ENCODE measurements at places on chromosomes 2 and 18.

DNA sequence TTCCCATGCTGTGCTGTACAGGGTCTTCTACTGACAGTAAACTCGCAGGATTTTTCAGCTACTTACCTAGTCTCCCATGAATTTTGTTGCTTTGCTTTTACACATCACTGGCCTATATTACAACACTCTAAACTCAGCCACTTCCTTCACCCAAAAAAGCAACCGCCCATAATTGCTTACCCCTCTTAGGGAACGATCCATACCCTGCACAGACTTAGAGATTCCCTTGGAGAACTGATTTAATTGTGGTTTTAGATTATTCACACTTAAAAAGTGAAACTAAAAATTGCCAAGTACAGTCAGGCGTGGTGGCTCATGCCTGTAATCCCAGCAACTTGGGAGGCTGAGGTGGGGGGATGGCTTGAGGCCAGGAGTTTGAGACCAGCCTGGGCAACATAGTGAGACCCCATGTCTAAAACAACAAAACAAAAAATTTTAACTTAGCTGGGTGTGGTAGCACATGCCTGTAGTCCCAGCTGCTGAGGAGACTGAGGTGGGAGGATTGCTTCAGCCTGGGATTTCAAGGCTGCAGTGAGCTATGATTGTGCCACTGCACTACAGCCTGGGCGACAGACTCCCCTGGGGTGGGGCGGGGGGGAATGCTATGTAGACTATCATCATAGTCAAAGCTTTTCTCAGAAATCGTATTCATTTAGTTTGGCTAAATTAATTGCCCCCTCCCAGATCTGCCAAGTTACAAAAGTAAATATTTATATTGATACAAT lies 19.3 kb downstream of the MRPL30 start:
- no peak for DNase-seq

- DNase-seq = no peak
Observed at GRCh38 chr2:81194581-81194980, 890.0 kb upstream of the LRRTM1 start.

GRCh38 chr2:231413456-231413855 lies 17.9 kb downstream of the B3GNT7 start:
- DNase-seq = no peak

DNA sequence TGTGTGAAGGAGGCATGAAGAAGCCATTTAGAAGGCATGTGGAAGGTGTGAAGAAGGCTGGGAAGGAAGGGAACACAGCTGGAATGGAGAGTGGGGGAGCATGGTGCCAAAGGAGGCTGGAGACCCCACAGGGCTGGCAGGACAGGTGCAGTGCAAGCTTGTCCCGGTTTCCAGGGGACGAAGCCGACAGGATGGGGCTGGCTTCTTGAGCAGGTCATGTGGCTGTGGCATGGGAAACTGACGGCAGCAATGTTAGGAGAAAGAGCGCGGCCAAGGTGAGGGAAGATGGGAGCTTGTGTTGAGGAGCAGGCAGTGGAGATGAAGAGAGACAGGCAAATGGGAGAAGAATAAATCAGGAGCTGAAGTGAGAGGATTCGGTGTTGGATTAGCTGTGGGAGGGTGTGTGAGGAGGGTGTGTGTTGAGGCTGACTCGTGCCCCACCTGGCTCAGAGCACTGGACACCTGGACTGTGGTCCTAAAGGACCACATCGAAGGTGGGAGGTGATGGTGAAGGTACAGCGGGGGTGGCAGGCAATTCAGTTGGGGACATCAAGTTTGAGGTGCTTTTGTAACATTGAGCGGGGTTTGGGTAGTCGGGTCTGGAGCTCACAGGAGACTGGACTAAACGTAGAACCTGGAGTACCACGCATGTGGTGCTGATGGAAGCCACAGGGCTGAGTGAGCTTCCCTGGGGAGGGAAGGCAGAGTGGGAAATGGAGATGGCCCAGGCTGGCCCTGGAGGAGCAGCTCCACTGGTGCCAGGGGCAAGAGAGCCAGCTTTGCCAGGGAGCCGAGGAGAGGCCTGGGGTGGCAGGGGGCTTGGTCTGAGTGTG lies 165.6 kb upstream of the HDAC4 start:
- no peak for DNase-seq

DNA sequence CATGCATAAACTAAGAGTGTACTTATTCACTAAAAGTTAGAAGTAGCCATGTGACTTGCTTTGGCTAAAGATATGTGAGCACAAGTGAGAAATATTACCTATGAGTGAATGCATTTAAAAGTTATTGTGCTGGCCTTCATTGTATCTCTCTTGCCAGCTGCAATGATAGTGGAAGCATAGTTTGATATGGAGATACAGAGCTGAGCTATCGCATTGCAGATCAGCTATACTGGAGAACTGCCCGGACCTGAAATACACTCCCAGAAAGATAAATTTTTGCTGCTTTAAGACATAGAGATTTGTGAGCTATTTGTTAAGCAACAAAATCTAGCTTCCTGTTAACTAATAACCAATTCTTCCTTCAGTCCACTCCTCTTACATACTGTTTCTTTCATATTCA lies 571.1 kb downstream of the CPS1 start:
- DNase-seq = no peak

- no peak for DNase-seq
Observed at GRCh38 chr2:235077046-235077445, 125.2 kb downstream of the SH3BP4 start.

GRCh38 chr2:176234940-176235339 lies 34.3 kb upstream of the MTX2 start:
- DNase-seq = no peak

- no peak for DNase-seq
Observed at GRCh38 chr2:1840046-1840445, 95.7 kb upstream of the PXDN start.

All from stimulated activated CD4-positive, alpha-beta T cell treated with anti-CD3 and anti-CD28 coated beads, Interleukin-15, amount 100 ng/mL, for 1 hour (primary cell).